ENCODE measurements at places on chromosomes 2 and 18. TPM values are rescaled to one million over a fixed set of nuclear protein-coding genes. Genes with fewer than 3 reads are reported as not detected.
A peak's percentile ranks its signal among the peaks of the same experiment; 100 is the strongest.

Gene GKN2
- total RNA-seq = not detected

Gene SCN9A
- 6.1 TPM for total RNA-seq

Gene UGT1A1
- 26.7 TPM for total RNA-seq

Gene IFIH1
- 126 TPM for total RNA-seq

Gene FOXI3
- total RNA-seq = not detected

GRCh38 chr2:46563186-46563585 is 83.8 kb downstream of the TMEM247 start:
- no peaks in the 10 kb centered on the region for H3K4me1 ChIP-seq
- no peaks in the 10 kb centered on the region for H3K27me3 ChIP-seq
- no peak overlapping the region for H3K27ac ChIP-seq
- DNase-seq = no peak
- H3K36me3 ChIP-seq = no peaks in the 10 kb centered on the region
- no peak overlapping the region for H3K4me3 ChIP-seq

GRCh38 chr2:224658780-224659405 is 57.3 kb downstream of the CCDC195 start:
- no peak for DNase-seq
- H3K27me3 ChIP-seq = no peaks in the 10 kb centered on the region
- H3K27ac ChIP-seq = no peak overlapping the region
- no peaks in the 10 kb centered on the region for H3K4me1 ChIP-seq
- no peaks in the 10 kb centered on the region for H3K36me3 ChIP-seq
- no peak overlapping the region for H3K4me3 ChIP-seq

DNA sequence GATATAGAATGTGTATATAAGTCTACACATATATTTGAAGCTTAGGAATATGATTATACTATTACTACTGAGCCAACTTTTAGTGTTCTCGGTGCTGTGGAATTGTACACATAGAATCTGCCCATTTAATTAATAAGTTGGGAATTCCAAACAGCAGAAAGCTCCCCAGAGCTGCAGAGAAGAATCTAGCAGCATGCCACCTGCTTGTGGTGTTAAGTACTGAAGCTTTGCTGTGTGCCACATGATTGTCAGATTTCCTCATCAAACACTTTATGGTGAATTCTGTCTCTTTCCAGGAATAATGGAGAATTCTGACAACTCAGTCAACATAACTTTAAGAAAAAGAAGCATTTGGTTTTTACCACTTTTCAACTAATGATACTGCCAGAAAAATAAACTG is 117.8 kb downstream of the WDSUB1 start:
- peaks cover 8% of the 10 kb centered on the region for H3K36me3 ChIP-seq
- no peaks in the 10 kb centered on the region for H3K27me3 ChIP-seq
- no peaks in the 10 kb centered on the region for H3K4me1 ChIP-seq
- H3K27ac ChIP-seq = no peak overlapping the region

- peaks cover 32% of the 10 kb centered on the region for H3K4me1 ChIP-seq
- no peaks in the 10 kb centered on the region for H3K27me3 ChIP-seq
- H3K36me3 ChIP-seq = peaks cover 77% of the 10 kb centered on the region
- H3K4me3 ChIP-seq = peak overlapping the region; percentile 24
Observed at GRCh38 chr2:54673501-54673998, 49.9 kb upstream of the EML6 start.

GRCh38 chr2:212245880-212246279 is 292.7 kb downstream of the ERBB4 start:
- H3K27me3 ChIP-seq = no peaks in the 10 kb centered on the region
- no peaks in the 10 kb centered on the region for H3K4me1 ChIP-seq
- no peak overlapping the region for H3K4me3 ChIP-seq
- DNase-seq = no peak
- H3K36me3 ChIP-seq = no peaks in the 10 kb centered on the region

- H3K4me1 ChIP-seq = no peaks in the 10 kb centered on the region
- DNase-seq = no peak
- no peak overlapping the region for H3K4me3 ChIP-seq
- H3K27ac ChIP-seq = no peak overlapping the region
Observed at GRCh38 chr2:932320-933115, 18.1 kb upstream of the SNTG2 start.

DNA sequence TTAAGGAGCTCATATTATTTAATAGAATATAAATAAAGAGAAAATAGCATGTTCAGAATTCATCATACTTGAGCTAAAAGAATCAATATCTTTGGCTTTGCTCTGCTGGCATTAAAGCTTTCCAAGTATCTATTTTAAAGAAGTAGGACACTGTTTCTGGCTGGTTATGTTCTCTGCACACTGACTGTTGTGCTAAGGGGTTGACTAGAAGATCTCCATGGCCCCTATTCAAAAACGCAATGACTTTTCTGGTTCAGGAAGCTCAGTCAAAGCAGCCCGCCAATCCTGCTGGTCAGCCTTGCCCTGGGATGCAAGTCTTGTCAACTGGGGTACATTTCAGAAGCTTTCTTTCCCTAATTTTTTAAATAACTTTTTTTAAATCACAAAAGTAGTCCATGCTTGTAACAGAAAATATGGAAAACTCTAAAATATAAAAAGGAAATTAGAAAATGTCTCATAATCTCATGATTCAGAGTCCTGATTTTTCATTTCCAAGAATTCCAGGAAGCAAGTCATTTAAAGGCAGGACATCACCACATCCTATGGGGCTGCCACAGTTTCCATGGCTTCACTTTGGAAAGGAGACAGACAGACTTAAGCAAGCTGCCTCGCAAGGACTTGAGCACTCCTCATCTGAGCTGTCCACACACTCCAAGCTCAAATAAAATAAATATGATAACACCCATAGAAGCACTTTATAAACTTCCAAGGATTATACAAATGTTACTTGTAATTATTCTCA is 195.1 kb downstream of the TXNL1 start:
- H3K36me3 ChIP-seq = no peaks in the 10 kb centered on the region
- H3K4me3 ChIP-seq = no peak overlapping the region
- no peak for DNase-seq
- H3K27ac ChIP-seq = no peak overlapping the region
- peaks cover 6% of the 10 kb centered on the region for H3K4me1 ChIP-seq
